ENCODE measurements at places on chromosomes 5 and 9. TPM values are rescaled to one million over a fixed set of nuclear protein-coding genes. Genes with fewer than 3 reads are reported as not detected.

The CAMSAP1 gene
- total RNA-seq = 37.7 TPM

The SLC4A9 gene
- 1.6 TPM for total RNA-seq

The TXN gene
- 51.0 TPM for total RNA-seq

The PRRT1B gene
- total RNA-seq = not detected

The ZBED3 gene
- 5.5 TPM for total RNA-seq

The SLC1A3 gene
- 24.2 TPM for total RNA-seq

The RGMB gene
- 61.5 TPM for total RNA-seq

The CDO1 gene
- total RNA-seq = 16.8 TPM

The GOLGA1 gene
- total RNA-seq = 12.0 TPM

The TAF11L10 gene
- not detected for total RNA-seq

The SLC45A2 gene
- total RNA-seq = not detected

The CARTPT gene
- not detected for total RNA-seq

The ARHGEF28 gene
- total RNA-seq = 22.0 TPM

The ADAMTS13 gene
- total RNA-seq = 4.2 TPM

The CCDC171 gene
- 8.7 TPM for total RNA-seq

The SLC23A1 gene
- total RNA-seq = not detected

The CNTFR gene
- 6.2 TPM for total RNA-seq

The PDCD1LG2 gene
- total RNA-seq = 1.6 TPM

The FOXD4L3 gene
- not detected for total RNA-seq

The PHYHD1 gene
- 26.0 TPM for total RNA-seq

The INSL4 gene
- total RNA-seq = not detected

The PCDHGB1 gene
- 3.7 TPM for total RNA-seq

The ALDH7A1 gene
- total RNA-seq = 45.2 TPM

The PROP1 gene
- total RNA-seq = not detected

The RNF130 gene
- 61.3 TPM for total RNA-seq

The NEURL1B gene
- total RNA-seq = 46.1 TPM

The ECSCR gene
- 7.9 TPM for total RNA-seq

The OR5C1 gene
- not detected for total RNA-seq

The SOX30 gene
- total RNA-seq = 0.10 TPM

The TMEM167A gene
- total RNA-seq = 94.4 TPM

The ACTBL2 gene
- not detected for total RNA-seq

The COL5A1 gene
- 435 TPM for total RNA-seq

The CDH9 gene
- total RNA-seq = not detected

The PKD2L2 gene
- 1.9 TPM for total RNA-seq

The RXRA gene
- total RNA-seq = 30.3 TPM

The SCGB3A2 gene
- total RNA-seq = 5.8 TPM

The IL4 gene
- total RNA-seq = not detected

The LCNL1 gene
- total RNA-seq = 0.31 TPM

The PPP2R2B gene
- 5.1 TPM for total RNA-seq

The SPAAR gene
- 1.8 TPM for total RNA-seq

The BRINP1 gene
- total RNA-seq = 0.31 TPM

The SH3GL2 gene
- total RNA-seq = 0.21 TPM

The GARIN3 gene
- total RNA-seq = not detected

The LRRC19 gene
- not detected for total RNA-seq

The TCF7 gene
- total RNA-seq = 0.82 TPM

The C5 gene
- 9.2 TPM for total RNA-seq

The RGS7BP gene
- 2.2 TPM for total RNA-seq

The SLC46A2 gene
- not detected for total RNA-seq

The TERT gene
- 0.21 TPM for total RNA-seq

The CRB2 gene
- 0.72 TPM for total RNA-seq

The ITGA2 gene
- total RNA-seq = 26.1 TPM

The OTP gene
- total RNA-seq = not detected

The LHX6 gene
- total RNA-seq = 5.4 TPM
